NCI-H2029 treated with DMSO at 0.1 percent for 48 hours (cell line): ENCODE measurements at places on chromosomes 11 and 22.

- no peak for DNase-seq
These were observed 234.3 kb upstream of the NARS2 start for GRCh38 chr11:78808923-78809322.

DNA sequence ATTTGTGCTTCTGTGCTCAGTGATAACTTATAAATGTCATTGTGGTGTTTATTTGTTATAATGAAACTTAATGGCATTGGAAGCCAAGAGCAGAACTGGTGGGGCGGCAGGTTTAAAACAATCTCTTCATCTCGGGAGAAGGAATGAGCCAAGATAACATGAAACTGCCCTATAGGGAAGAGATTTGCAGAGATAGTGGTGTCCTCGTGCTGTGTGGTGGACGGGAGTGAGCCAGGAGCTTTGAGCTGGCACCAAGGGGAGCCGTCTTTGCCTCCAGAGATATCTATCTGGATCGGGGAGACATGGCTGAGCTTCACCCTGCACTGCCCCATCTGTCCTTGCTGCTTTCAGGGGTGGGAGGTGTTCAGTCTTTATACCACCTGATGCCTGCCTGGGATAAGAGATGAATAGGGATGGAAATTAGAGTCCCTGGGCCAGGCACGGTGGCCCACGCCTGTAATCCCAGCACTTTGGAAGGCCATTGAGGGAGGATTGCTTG lies 189.6 kb downstream of the ST3GAL4 start:
- no peak for DNase-seq

DNA sequence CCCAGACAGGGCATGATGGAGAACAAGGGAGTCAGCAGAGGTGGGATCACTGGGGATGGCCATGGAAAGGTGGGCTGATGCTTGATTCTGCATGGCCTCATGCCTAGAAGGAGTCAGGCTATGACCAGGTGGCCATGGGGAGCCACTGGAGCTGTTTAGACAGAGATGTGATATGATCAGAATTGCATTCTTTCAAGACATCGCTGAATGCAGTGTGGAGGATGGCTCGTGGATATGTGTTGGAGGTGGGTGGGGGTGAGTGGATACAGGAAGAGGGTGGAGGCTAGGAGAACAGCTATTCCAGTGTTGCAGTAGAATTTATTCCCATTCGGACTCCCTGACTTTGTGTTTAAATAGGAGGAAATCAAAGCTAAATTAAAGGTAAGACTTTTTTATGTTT lies 841.1 kb downstream of the NTM start:
- DNase-seq, result no peak

DNA sequence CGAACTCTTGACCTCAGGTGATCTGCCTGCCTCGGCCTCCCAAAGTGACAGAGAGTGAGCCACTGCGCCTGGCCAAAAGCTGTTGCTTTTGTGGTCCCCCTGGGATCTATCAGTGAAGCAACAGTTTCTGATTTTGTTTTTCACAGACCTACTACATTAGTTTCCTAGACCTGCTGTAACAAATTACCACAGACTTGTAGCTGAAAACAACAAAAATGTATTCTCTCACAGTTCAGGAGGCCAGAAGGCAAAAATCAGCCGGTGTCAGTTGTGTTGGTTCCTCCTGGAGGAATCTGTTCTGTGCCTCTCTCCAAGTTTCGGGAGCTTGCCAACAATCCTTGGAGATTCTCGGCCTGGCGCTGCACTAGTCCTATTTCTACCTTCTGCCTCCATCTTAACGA lies 8.5 kb upstream of the SLC35C1 start:
- DNase-seq, result no peak

DNA sequence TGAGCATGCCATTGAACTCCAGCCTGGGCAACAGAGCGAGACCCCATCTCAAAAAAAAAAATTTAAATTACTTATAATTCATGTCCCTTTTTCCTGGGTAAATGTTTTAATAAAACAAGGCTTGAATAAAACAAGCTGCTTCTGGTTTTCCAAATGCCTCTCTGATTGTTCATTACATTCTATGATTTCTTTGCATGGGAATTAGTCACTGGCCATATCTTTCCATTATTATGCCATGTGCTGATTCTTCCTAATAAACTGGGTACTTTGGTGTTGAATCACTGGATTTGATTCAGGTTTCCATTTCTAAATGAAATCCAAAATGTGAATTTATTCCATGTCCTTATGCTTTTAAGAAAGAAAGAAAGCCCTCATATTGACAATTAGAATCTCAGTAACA lies 42.6 kb downstream of the ZNF215 start:
- DNase-seq, result no peak

DNA sequence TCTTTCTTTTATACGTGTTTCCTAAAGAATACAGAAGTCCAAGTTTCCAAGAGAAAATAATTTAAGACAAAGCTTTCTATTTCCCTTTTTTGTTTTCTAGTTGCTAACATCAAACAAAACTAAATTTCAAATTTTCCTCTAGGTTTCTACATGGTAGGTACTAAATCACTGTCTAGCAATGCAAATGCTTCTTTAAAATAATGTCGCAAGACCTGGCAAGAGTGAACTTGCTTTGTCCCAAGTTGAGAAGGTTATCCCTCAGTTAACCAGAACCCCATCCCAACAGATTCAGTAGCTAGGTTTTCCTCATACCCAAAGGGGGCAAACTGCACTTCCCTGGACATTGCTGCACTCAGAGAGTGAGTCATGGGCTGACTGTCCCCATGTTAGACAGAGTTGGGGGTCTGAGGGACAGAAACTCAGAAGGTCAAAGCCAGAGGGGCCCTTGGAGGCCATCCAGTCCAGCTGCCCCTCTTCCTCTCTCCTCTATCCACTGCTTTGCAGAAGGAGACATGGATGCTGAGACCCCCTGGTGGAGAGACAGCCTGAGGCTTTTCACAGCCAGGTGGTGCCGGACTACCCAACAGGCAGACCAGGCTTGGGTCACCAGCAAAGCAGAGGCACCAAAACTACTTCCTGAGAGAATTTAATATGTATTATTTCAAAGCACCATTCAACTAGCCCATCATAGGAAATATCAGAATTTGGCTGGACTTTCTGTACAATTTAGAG lies 23.1 kb downstream of the OR2AT4 start:
- DNase-seq, result no peak

DNA sequence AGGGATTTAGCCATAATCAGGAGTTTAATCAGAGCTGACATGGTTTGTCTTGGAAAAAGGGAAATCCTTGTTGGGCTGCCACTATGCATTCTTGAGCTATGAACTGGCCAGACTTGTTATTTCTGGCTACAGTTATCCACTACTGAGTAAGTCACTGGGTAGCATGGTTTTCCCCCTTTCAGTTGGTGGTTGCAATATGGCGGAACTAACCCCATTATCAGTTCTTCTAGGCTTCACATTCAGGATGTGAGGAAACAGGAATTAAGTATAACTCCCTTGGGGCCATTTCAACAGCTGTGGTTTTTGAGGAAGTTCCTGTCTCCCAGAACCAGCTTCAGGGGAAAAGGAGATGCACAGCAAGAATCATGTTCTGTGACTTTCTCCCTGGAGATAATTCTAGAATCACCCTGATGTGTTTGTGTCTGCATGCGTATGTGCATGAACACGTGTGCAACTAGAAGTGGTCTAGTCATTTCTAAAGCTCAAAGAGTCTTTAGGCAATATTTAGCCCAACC lies 103.0 kb upstream of the CD44 start:
- no peak for DNase-seq

DNA sequence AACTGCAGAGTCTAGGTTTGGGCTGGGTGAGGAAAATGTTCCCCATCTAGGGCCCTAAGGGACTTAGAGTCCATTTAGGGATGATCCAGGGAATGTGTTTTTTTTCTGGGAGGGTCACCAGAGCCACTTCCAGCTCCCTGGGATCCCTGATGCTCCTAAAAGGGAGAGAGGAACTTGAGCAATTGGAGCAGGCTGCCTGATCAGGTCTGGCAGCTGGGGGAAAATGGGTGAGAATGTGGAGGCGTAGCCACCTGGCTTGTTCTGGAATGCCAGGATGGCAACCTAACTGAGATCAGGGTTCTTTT lies 1.2 kb downstream of the PGAP2 start:
- no peak for DNase-seq

DNA sequence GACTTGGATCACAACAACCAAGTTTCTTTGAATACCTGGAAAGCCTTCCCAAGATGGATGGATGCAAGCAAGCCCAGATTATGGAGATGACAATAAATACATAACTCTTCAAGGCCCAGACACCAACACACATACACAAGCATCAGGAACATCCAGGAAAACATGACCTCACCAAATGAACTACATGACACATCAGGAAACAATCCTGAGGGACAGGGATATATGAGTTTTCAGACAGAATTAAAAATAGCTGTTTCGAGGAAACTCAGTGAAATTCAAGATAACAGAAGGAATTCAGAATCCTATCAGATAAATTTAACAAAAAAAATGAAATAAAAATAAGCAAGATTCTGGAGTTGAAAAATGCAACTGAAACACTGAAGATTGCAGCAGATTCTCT lies 659.4 kb downstream of the METTL15 start:
- DNase-seq, result no peak

GRCh38 chr11:134711588-134711987 lies 299.5 kb upstream of the B3GAT1 start:
- no peak for DNase-seq

DNA sequence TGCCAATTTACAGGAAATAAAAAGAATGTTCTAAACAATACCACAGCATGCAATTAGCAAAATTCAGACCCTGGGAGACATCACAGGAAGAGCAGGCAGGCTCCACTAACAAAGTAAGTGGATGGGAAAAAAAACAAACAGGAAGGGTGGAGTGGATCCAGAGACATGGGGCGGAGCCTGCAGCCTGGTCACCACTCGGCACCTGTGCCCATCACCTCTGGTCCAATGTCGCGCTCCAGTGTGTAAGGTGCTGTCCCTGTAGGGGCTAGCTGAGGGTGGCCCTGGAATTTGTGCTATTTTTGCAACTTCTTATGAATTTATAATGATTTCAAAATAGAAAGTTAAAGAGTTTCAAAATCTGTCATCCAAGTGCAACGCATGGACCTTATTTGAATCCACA lies 11.0 kb upstream of the MOB2 start:
- no peak for DNase-seq

- no peak for DNase-seq
These were observed 110.4 kb upstream of the PARVA start for GRCh38 chr11:12266943-12267342.

DNA sequence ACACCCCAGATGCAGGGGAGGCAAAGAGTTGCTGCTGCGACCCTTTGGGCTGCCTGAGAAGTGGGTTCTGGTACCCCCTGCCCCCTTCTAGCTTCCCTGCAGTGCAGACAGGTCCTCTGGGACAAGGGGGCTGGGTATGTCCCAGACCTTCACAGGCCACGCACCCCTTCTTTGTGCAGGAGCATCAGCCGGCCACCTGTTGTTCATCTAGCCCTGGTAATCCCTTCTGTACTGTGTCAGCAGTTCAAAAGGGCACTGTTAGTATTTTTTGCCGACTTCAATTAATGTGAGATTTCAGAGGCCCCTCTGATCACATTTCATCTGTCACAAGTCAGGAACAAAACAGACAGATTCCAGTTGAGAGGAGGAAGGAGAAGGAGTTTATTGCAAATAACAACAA lies 49.9 kb downstream of the ALX4 start:
- no peak for DNase-seq

GRCh38 chr11:16403448-16403803 lies 47.1 kb upstream of the SOX6 start:
- no peak for DNase-seq

GRCh38 chr11:69356703-69357457 lies 62.9 kb downstream of the MYEOV start:
- DNase-seq, result no peak

GRCh38 chr22:26428515-26429457 lies at the start of gene ASPHD2:
TSS of gene ASPHD2 (plus strand) at chr22:26429260. CDS start at chr22:26433616, 4,356 bp downstream.
- no peak for DNase-seq

- DNase-seq, result no peak
These were observed 486 bp downstream of the PCNX3 start for GRCh38 chr11:65615950-65616574.

- DNase-seq, result no peak
These were observed 2.3 kb downstream of the CABP7 start for GRCh38 chr22:29722151-29722550.
